NCI-H446 treated with DMSO at 0.1 percent for 48 hours (cell line): ENCODE measurements at places on chromosomes 11 and 22.

- DNase-seq, result no peak
These were observed 83.3 kb upstream of the SUSD2 start for GRCh38 chr22:24097961-24098391.

- DNase-seq, result peak; percentile 16
These were observed 6.4 kb downstream of the CLMP start for GRCh38 chr11:123188508-123189165.

DNA sequence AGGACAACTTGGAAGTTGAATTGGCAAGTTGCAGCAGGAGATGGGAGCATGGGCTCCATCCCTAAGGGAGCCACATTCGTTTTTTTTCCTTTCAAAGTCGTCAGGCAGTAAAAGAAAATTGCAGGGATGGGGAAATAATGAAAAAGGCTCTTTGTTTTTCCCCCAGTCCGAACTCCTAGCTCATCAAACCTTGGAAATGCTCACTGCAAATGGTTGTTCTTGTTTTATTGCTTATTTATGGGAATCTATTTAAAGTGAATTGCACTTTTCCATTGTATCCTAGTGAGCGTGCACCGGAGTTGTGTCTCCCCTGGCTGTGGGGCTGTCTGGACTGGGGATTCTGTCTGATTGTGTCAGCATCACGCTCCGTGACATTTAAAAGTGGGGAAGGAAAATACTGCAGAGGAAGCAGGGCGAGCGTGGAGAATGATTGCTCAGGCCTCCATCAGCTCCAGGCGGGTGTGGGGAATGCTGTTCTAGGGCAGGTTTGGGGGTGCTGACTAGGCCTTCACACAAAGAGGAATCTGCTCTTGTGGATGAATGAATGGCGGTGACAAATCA lies 306.4 kb downstream of the KIRREL3 start:
- DNase-seq, result no peak

GRCh38 chr11:86176165-86176884 lies 68.2 kb upstream of the EED start:
- no peak for DNase-seq

GRCh38 chr22:46626911-46627805 lies 7.0 kb downstream of the GRAMD4 start:
- DNase-seq, result no peak

GRCh38 chr11:102453302-102453695 lies 734 bp upstream of the TMEM123 start:
- no peak for DNase-seq

DNA sequence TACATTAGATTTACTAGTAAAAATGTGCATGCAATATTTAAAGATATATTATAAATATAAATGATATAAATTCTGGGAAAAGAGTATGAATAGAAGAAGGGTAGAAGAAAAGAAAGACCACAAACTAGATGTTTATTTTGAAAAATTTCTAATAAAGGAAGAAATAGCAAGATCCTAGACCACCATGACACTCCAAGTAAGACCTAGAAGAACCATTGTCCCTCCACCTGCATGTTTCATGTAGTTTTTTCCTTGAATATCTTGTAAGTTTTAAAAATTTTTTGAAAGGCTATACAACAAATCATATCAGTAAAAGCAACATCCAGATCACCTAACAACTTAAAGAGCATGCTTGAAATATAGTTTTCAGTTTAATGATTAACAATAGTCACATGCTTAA lies 46.8 kb downstream of the ARHGAP32 start:
- no peak for DNase-seq

DNA sequence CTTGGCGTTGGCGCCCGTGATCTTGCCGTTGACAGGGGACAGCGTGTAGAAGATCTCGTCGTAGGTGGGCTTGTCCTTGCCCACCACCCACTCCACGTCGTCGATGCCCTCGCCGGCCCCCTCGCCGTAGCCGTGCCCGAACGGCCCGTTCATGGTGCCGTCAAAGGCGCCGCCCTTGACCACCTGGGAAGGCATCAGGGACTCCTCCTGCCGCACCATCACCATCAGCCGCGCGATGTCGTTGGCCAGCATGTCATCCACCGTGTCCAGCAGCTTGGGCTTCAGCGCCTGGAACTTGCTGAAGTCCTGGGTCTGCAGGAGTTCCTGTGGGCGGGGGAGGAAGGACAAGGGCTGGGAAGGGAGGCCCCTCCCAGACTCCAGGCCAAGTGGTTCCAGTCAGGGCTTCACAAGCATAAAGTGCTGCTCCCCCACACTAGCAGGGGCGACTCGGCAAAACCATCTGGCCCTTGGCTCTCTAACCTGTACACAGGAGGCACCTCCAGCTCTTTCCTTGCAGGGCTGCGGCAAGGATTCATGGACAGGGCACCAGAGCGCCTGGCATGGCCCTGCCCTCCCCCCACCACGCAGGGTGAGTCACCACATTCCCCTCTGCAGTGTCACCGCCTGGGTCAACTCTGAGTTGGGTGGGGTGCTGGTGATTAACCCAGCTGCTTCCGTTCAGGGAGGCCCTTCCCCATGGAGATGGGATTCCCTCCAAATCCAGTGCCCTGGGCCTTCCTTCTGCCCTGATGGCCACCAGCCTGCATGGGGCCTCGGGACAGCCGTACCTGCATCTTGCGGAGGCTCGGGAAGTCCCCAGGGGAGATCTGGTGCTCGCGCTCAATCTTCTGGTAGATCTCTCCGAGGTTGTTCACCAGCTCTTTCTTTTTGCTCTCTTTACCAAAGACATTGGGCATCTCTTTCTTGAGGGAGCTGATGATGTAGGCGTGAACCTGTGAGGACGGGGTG lies 10.4 kb upstream of the CDC42BPG start:
- DNase-seq, result peak; percentile 54

GRCh38 chr11:35147235-35147634 lies 8.3 kb downstream of the CD44 start:
- DNase-seq, result no peak

DNA sequence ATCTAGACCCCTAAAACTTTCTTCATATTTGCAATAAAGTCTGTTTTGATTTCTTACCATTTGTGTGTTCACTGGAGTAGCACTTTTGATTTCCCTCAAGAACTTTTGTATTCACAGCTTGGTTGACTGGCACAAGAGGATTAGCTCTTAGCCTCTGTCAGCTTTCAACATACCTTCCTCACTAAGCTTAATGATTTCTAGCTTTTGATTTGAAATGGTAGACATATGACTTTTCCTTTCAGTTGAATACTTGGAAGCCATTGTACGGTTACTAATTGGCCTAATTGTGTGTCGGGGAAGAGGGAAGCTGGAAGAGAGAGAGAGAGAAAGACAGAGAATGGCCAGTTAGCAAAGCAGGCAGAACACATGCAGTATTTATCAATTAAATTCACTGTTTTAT lies 180.5 kb downstream of the ARHGAP42 start:
- DNase-seq, result no peak

GRCh38 chr22:48576333-48577013 lies 1251.2 kb downstream of the BRD1 start:
- DNase-seq, result no peak

GRCh38 chr11:73551677-73552076 lies 46.2 kb downstream of the FAM168A start:
- DNase-seq, result no peak

DNA sequence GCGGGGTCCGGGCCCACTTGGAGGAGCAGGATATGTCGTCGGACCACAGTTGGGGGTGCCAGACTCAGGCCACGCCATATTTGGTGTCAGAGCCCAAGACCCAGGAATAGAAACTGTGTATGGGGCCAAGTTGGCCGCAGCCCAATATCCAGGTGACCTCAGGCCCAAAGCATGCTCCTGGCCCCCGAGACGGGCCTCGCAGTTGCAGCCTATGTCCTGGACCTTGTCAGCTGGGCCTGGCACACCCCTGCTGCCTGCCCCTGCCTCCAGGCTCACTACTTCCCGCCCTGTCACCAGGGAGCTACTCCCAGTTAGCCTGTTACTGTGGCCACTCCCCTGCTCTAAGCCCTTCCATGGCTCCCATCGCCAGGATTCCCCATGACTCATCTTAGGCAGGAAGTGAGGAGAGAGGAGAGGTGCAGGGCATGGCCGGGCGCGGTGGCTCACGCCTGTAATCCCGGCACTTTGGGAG lies 23.1 kb downstream of the A4GALT start:
- no peak for DNase-seq

GRCh38 chr11:128196235-128196634 lies 391.1 kb downstream of the ETS1 start:
- DNase-seq, result no peak
